ENCODE measurements at places on chromosomes 7 and 10.

- DNase-seq: no peak
These were observed 10.9 kb downstream of the C10orf71 start for GRCh38 chr10:49309691-49310411.

- no peak for DNase-seq
These were observed 84.8 kb upstream of the COL13A1 start for GRCh38 chr10:69716711-69717560.

GRCh38 chr7:22832401-22832800 lies 9.8 kb upstream of the TOMM7 start:
- DNase-seq: no peak

- DNase-seq: no peak
These were observed 175.1 kb downstream of the NEURL1 start for GRCh38 chr10:103668351-103669242.
